ENCODE measurements at places on chromosomes 5 and 9.

DNA sequence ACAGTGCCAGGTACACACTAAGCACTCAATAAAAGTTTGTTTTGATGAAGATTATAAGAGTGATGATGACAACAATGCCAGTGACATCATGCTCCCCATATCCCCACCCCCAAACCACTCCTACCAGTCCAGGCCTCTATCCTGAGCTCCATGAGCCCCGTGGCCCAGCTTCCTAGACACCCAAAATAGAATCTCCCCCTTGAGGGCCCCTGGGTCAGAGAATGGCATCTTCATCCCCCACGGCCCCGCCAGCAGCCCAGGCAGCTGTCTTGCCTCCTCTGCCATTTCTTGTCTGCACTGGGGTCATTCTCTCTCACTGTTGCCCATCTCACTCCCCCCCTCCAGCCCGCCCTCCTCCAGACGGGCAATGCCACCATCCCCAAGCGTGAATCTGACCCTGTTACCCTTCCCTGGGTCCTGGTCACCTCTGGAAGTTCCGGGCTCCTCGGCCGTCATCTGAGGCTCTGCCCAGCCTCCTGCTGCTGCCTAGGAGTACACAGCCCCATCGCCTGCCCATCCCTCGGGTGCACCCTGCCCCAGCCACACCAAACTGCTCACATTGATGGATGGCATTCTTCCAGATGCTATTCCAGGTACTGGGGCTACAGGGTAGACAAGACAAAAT lies 76.8 kb upstream of the LMX1B start:
- DNase-seq, result no peak

DNA sequence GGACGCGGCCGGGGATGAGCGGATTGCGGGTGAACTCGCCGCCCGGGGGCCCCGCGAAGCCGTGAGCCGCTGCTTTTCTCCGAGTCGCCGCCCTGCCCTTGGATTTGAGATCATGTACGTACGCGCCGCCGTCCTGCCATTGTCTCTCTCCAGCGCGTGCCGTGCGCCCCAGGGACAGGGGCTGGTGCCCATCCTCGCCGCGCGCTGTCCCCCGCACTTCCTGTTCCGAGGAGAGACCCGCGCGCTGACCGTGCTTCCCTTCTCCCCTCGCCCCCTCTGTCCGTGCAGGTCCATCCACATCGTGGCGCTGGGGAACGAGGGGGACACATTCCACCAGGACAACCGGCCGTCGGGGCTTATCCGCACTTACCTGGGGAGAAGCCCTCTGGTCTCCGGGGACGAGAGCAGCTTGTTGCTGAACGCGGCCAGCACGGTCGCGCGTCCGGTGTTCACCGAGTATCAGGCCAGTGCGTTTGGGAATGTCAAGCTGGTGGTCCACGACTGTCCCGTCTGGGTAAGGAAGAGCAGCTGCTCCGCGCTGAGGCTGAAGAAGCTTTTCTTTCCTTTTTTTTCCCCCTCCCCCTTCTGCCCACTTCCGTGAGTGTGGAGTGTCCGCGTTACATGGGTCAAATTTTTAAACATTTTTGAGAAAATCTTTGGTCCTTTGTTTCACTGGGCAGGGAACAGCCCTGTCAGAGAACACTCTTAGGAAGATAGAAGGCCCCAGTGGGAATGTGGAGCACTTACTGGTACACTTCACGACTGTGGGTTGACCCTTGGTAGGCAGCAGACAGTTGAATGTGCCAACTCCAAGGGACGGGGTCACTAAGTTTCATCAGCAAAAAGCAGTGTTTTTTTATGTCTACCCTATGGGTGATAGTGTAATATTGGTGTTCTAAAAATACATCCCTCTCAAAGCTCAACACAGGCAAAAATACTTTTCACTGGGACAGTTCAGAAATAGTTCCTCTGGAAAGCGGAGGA lies 727 bp downstream of the RHOBTB3 start:
- peak; percentile 56 for DNase-seq

GRCh38 chr9:68704814-68705530 lies at the start of gene PIP5K1B:
Gene PIP5K1B, plus strand, starts transcription at chr9:68705240. Its CDS starts 117,375 bp downstream, at chr9:68822615.
- DNase-seq, result peak; percentile 80

DNA sequence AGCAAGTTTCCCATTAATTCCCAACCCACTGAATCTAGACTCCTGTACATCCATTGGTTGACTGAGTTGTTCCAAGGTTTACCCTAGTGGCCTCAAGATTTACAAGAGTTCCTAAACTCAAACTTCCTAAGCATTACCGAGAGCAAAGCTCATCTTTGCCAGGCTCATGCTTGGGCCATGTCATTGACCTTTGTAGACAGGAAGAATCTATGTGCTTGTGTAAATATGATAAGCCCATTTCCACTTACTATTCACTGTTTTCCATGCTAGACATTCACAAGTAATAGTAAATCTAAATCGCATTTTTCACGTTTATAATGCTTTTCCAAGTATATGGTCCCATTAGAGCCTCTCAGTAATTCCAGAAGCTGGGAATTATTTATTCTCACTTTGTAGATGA lies 534.5 kb upstream of the CLINT1 start:
- DNase-seq, result no peak

DNA sequence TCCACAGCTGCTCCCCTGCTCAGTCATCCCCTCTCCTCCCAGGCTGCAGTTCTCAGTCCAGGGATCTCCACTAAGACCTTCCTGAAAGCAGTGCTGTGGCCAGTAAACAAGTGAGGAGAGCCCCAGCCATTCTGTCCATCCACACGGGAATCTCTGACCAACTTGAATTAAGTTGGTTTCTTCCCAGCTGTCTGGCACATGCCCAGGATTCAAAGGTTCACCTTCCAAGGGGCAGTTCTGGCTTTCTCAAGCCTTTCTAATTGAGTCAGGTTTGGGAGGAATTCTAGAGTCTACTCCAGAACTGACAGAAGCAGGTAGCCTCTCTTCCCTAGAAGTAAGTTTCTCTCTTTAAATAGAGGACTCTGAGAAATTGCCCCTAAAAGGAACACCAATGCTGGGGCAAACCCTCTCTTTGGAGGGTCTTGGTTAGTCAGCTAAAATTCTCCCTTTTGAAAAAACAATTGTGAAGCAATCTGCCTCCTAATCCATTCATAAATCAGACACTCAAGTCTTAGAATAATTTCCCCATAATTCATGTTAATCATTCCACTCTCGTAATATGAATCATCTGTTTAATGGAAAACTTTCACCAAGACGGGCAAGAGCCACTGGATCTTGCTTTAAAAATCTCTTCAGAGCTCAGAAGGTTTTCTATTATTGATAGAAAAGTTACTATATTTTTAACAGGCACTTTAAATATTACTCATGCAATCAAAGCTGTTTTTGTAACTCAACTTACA lies 133.8 kb downstream of the SPOCK1 start:
- no peak for DNase-seq

DNA sequence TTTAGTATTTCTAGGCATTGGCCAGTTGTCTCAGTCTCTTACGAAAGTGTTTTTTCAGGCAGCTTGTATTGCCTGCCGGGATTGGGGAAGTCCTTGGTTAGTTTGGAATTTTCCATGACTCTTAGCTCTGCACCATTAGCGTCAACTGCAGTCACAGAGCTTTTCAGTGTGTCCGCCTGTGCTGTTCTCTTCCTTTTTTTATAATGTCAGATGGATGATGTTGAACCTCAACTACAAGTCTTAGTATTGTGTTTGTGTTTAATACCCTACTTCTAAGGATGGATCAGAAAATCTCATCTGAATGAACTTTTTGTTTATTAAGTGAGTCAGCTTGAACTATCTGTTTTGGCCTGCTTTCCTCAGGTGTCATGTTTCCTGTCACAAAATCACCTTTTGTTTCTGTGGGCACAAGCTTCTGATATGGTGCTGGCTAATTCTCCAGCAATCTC lies 33.1 kb downstream of the ATP6V0E1 start:
- DNase-seq, result no peak

DNA sequence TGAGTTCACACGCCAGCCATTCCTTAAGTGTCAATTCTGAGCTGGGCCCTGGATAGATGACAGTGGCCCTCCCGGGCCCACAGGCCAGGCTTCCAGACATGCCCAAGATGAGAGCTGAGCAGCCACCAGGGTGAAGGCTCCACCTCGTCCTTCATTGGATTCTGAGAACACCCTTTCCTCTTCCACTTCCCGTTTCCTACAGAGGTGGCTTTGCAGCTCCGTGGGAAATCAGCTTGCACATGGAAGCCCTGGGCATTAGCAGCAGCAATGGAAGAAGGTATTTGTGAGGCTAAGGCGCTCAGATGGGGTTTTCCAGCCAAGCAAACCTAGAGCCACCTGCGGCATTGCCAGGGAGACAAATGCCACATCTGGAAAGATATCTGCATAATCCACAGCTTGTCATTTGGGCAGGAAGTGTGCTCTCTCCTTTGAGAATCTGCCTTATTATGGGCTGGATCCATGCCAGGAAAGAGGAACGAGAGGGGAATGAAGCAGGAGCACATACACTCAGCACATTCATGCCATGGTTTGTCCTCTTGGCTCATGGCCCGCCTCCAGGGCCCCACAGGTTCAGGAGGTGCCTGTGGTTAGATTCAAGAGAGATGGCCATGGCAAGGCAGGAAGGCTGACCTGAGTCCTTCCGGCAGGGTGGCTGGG lies 34.1 kb downstream of the CFAP77 start:
- no peak for DNase-seq

GRCh38 chr5:151450605-151451004 lies 3.2 kb downstream of the SLC36A1 start:
- DNase-seq, result no peak

DNA sequence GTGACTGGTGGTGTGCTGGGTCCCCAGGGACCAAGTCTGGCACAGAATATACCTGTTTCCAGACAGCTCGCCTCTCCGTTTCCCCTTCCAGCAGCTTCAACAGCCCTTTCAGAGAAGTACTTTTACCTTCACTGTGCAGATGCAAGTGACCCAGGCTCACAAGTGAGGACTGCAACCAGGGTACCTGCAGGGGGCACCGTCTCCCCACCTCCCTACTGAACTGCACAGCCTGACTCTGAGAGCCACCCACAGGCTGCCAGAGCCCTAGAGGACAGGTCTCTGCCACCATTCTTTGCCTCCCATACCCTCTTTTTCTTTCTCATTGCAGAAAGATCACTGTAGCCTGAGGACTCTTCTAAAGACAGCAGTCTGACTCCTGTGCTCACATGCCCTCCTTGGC lies 15.4 kb downstream of the IL9 start:
- DNase-seq, result no peak

DNA sequence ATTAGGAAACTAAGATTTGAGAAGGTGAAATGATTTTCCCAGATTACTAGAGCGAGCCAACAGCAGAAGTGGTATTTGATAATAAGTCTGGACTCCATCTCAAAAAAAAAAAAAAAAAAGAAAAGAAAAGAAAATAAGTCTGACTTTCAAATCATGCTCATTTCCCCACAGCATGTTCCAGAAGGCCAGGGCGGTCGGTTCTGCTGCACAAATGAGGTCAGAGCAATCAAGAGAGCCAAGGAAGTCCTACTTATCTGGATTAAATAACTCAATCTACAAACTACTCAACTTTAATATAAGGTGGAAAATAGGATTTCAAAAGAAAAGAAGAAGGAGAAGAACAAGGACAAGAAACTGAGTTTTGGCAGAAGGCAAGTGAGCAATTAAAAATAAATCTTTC lies 130.4 kb upstream of the RASA1 start:
- no peak for DNase-seq
